ENCODE measurements at places on chromosomes 2 and 18.

- DNase-seq = no peak
These were observed 331.3 kb upstream of the MEIS1 start for GRCh38 chr2:66103581-66103980.

DNA sequence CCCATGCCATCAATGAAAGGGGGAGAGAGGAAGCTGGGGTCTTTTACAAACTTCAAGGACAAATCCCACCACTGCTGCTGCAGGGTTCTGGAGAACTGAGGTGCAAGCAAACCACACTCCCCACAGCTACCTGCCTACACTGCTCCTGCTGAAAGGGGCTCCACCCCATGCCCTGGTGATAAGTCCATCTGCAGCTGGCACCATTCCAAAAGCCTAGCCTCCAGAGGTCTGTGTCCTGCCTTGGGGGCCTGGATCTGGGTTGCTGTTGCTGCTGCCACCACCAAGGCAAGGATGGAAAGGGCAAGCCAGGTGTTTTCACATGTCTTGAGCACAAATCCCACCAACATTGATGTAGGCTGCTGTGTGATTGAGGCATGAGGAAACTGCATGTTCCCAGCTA lies 97.4 kb upstream of the UBE2E3 start:
- no peak for DNase-seq

DNA sequence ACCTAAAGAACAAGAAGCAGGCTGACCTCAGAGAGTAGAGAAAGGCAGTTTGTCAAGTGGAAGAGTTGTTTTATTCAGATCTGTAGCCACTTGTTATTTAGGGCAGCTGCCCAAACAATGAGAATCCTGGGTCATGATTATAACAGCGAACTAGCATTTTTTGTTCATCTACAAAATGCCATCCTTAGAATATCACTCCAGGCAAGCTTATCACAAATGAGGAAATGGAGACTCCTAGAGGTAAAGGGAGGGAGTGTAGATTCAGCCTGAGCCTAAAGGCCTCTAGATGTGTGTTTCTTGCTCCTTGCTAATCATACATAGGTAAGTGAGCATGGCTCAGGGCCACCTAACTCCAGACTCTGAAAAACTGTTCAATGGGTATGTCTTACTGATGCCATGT lies 126.1 kb downstream of the HNMT start:
- peak; percentile 44 for DNase-seq

GRCh38 chr2:220188031-220188430 lies 560.6 kb downstream of the SLC4A3 start:
- no peak for DNase-seq

GRCh38 chr2:201779901-201780673 lies 646 bp downstream of the ALS2 start:
- DNase-seq = no peak

- peak; percentile 13 for DNase-seq
These were observed 439.8 kb upstream of the LYPD1 start for GRCh38 chr2:133109772-133110171.

DNA sequence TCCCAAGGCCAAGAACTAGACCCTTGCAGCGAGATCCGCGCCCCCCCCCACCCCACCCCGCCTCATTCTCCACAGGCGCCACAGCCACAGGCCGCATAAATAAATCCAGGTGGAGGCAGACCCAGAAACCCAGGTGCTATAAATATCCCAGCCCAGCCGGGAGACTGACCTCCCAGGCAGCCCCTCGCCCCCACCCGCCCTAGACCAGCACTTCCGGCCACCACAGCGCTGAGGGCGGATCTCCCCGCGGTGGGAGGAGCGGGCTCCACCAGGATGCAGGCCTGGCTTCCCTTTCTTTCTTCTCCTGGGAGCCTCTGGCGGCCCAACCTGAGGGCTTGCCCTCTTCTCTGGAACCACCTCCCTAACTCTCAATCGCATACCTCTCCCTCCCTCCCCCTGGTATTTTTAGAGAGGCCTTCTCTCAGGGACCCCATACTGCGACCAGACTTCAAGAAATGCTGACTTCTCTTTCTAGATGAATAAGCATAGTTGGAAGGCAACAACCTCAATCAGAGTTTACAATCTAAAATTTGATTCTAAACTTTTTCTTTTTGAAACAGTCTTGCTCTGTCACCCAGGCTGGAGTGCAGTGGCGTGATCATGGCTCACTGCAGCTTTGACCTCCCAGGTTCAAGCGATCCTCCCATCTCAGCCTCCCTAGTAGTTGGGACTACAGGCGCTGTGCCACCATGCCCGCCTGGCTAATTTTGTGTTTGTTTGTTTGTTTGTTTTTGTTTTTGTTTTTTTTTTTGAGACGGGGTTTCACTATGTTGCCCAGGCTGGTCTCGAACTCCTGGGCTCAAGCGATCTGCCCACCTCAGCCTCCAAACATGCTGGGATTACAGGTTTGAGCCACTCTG lies 55.0 kb downstream of the PKDCC start:
- no peak for DNase-seq
